Stimulated activated CD8-positive, alpha-beta memory T cell treated with anti-CD3 and anti-CD28 coated beads, Interleukin-12 subunit alpha, Interleukin-12 subunit beta, amount 100 ng/mL, for 1 hour (primary cell): ENCODE measurements at places on chromosomes 1 and 21.

GRCh38 chr1:207919523-207920170, 8.7 kb upstream of the CD34 start:
- no peak for DNase-seq

GRCh38 chr1:93546162-93546863, 98.4 kb downstream of the FNBP1L start:
- DNase-seq, result no peak

GRCh38 chr1:38000529-38001455, 4.5 kb downstream of the FHL3 start:
- DNase-seq, result no peak

DNA sequence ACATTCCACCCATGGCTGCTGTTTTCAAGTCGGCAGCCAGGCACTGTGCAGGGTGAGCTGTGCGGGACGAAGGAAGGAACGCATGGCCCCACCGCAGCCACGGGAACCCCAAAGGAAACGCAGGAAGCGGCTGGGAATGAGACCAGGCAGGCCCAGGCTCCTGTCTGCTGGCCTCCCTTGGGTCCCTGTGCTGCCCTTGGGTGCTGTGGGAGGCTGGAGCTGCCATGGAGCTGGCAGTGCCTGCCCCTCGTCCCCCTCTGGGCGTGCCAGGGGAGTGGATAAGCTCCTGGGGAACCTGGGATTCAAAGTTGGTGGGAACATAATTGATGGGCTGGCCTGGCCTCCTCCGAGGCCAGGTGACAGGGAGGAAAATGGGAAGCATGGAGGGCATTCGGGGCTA, 5.3 kb upstream of the KRTAP10-4 start:
- DNase-seq, result no peak

- no peak for DNase-seq
Observed at GRCh38 chr1:234916840-234917239, 211.8 kb downstream of the TOMM20 start.

GRCh38 chr1:3119725-3120124, 50.7 kb downstream of the PRDM16 start:
- DNase-seq, result no peak

DNA sequence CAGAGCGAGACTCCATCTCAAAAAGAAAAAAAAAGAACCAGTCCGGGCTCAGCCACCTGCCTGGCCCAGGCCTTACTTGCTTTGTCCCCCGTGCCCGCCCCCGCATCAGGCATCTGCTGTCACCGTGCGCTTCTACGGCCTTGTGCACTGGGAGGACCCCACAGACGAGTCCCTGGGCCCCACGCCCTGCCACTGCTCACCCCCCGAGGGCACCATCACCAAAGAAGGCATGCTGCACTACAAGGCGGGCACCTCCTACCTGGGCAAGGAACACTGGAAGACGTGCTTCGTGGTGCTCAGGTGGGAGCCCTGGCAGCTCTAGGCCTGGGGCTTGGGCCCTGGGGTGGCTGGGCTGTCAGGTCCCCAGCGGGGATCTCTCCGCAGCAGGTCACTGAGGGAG, 5.6 kb upstream of the SLC25A34 start:
- no peak for DNase-seq

DNA sequence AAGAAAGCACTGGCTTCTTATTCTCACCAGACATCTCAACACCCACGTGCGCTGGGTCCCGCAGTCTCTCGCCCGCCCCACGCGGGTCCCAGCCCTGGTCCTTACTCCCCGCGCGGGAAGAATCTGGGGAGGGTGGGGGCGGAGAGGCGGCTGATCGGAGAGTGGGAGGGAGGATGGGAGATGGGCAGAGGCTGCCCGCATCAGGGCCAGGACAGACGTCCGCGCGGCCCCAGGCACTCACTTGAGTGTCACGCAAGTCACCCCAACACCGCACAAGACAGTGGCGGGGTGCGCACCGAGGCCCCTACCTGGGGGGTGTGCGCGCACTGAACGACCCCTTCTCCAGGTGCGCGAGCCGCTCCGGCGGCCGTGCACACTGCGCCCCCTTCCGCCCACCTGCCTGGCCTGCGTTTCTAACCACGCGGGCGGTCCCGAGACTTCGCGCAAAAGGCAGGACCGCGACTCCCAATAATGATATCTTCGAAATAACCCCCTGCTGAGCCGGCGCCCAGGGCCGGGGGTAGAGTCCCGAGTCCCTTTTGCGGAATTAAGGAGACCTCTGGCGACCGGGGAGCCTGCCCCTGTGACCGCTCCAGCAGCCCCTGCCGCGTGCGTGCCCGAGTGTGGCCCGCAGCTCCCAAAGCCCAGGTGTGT, 6.0 kb upstream of the SIM2 start:
- no peak for DNase-seq

DNA sequence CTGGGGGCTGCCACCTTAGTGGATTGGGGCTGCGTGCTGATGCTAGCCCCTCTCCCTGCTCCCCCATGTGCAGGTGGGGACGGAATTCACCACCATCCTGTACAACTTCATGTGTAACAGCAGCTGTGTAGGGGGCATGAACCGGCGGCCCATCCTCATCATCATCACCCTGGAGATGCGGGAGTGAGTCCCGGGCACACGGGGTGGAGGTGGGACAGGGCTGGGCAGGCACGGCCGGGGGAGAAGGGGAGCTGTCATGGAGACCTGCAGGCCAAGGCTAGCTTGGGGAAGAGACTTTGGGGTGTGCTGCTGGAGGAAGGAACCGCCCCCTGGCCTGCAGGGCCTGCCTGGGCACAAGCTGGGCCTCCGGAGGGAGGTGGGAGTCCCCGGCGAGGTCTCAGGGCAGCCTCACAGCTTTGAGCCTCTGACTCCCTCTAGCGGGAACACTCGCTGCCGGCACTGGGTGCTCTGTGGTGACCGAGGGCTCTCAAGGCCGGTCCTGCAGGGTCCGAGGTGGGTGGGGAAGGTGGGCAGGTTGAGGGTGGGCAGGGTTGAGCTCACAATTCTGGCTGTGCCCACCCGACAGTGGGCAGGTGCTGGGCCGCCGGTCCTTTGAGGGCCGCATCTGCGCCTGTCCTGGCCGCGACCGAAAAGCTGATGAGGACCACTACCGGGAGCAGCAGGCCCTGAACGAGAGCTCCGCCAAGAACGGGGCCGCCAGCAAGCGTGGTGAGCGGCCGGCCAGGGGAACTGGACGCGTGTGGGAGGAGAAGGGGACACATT, 25.0 kb upstream of the CCDC27 start:
- no peak for DNase-seq

- DNase-seq, result peak; percentile 68
Observed at GRCh38 chr1:230917284-230918135, 49.2 kb upstream of the C1orf198 start.

DNA sequence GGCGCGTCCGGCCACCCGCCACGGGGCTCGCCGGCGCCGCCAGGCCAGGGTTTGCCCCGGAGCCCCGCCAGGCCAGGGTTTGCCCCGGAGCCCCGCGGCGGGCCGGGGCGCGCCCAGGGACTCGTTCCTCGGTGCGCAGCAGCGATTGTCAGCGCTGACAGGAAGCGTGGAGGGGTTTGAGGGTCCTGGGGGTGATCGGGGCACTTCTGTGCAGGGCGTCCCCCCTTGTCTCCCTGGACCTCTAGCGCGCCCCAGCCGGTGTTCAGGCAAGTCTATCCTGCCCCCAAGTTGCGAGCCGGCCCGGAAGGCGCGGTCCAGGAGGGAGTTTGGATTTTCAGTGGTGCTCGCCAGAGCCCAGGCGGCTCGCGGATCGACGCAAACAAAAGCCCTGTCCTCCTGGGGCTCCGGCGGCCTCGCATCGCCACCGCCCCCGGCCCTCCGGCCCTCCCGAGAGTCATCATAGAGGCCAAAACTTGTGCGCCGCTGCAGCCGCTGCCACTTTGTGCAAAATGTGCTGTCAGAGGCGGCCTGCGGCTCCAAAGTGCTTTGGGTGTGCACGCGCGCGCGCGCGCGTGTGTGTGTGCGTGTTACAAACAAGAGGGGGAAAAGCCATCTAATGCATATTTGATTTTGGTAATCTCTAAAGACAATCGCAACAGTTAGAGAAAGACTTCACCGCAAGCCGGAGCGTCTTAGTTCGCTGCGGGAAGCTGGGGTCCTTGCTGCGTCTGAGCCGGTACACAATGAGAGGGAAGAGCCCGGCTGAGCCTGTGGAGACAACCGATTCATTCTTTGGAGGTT, 1.0 kb downstream of the ROR1 start:
- no peak for DNase-seq

DNA sequence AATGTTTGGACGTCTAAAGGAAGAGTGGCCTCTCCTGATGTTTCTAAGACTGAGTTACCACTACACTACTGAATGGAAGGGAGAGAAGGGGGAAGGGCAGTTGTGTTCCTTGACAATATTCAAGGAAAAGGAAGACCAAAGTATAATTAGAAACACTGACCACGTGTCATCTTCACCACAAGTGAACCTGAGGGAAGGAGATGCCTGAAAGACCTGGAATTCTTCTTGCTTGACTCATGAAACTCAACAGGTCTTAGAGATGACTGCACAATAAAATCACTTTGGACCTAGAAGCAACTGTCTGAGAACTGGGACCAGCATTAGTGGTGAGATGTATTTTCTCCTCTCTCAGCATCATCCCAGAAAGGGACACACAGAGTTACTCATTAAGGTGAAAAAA, 56.7 kb downstream of the PTPN14 start:
- no peak for DNase-seq

- peak; percentile 58 for DNase-seq
Observed at GRCh38 chr1:155241069-155241679, 14.1 kb downstream of the ENTREP3 start.

- no peak for DNase-seq
Observed at GRCh38 chr1:226589008-226589733, 40.6 kb downstream of the STUM start.

- peak; percentile 42 for DNase-seq
Observed at GRCh38 chr21:45541221-45542039, 810 bp downstream of the SLC19A1 start.

- DNase-seq, result no peak
Observed at GRCh38 chr1:213087911-213088310, 36.9 kb downstream of the RPS6KC1 start.

DNA sequence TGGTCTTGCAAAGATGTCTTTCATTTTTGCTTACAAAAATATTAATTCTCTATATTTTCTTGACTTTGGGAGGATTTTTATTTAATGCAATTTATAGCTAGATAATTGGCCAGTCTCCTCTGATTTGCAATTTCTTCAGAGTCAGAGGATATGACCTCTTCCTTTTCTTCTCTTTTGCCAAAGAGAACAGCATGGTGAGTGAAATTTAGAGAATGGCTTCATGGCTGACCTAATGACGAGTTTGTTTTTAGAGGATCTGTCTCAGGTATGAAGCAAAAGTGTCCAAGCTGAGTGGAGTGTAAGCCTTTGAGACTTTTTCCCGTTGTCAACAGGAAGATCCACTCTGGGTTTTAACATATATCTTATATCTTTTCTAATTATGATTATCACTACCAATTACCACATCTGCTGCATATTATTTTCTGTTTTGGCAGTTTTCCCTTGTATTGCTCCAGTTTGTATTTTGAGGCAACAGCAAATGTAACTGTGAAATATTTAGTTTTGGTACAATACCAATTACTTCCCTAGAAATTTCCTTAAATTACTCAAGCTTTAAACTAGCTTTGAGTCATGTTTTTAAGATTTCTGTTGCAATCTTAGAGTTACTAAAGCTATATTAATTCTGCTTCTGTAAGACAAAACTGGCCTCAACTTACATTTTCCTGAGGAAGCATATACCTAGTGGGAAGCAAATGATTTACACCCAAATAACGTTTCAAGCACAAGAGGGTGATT, 332.8 kb upstream of the ZRANB2 start:
- DNase-seq, result no peak

GRCh38 chr1:206037581-206037980, 13.9 kb upstream of the CTSE start:
- DNase-seq, result no peak

DNA sequence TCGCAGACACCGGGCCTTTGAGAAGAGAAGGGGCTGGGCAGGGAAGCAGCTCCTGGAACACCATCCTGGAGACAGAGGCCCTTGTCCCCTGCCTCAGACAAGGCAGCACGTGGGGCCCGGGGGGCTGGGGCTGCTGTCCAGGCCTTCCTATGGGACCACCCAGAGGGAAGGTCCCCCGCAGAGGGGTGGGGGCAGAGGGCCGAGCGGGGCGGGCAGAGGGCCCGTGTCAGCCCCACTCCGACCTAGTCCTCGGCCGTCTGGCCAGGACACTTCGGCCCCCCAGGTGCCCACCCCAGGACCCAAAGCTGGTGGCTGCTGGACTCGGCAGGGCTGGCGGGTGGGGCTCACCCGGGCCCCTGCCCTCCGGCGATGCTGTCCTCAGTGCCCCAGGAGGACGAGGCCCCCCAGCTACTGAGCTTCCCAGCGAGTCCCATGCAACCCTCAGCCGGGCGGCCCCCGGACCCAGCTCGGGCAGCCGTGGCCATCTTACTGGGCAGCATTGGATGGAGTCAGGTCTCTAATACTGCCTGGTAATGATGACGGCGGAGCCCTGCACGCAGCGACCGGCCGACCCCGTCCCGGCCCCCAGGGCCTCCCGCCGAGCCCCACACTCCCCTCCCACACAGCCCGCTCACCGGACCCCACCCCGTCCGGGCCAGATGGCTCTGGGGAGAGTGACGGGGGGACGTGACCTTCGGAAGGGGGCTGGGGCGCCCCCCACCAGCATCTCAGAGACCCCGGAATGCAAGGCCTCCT, 6.9 kb upstream of the TTLL10 start:
- DNase-seq, result no peak

GRCh38 chr1:59601041-59601441, 213.7 kb upstream of the HOOK1 start:
- DNase-seq, result no peak

GRCh38 chr1:30898031-30898815, 10.3 kb downstream of the SDC3 start:
- DNase-seq, result no peak

- DNase-seq, result no peak
Observed at GRCh38 chr1:209797978-209798639, 7.8 kb downstream of the IRF6 start.

DNA sequence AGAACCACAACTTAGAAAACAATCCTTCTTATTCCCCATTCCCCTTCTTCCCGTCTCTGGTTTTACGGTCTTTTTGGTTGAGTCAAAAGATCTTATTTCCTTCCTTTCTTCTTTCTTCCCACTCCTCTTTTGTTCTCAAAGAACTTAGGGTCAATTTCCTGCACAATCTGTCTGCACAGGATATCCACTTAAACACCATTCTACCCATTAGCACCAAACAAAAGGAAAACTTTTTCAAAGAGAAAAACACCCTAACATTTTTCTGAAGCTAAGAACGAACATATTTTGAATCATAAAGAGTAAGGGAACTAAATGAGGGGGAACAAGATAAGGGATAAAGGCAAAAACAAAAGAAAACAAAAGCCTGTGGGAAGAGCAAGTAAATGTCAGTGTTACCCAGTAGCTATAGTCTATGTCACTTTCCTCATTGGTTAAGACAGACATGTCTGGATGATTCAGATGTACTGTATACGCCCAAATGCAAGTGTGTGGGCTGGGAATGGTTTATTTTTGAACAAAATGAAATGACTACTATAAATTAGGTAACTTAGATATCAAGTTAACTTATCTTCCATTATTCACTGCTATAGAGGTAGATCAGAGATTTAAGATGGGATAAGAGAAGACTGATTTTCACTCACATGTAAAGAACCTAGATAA, 59.9 kb downstream of the TOR3A start:
- DNase-seq, result no peak

GRCh38 chr1:36807262-36807661, 227.1 kb downstream of the GRIK3 start:
- no peak for DNase-seq

GRCh38 chr1:156704930-156705320, 458 bp downstream of the CRABP2 start:
- DNase-seq, result no peak
